ENCODE measurements at places on chromosomes 4 and X. TPM values are rescaled to one million over a fixed set of nuclear protein-coding genes. Genes with fewer than 3 reads are reported as not detected.

- DNase-seq = no peak
These were observed 17.1 kb upstream of the CD40LG start for GRCh38 chrX:136630881-136631280.

DNA sequence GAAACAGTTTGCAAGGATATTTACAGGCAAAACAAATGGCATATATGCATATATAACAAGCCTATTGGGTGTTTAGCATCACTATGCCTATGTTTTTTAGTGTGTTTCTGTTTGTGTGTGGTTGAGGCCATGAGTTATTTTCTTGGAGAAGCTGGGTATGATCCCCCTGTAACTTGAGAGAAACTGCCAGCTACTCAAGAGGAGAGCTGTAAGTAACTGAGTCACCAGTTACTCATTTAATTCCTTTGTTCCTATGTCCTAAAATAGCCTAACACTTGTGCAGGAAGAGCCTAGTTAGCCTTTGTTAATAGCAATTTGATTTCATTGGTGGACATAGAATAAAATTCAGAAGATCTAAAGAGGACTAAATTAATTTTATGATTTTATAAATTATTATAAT lies 79.1 kb downstream of the PWWP3B start:
- DNase-seq = no peak

DNA sequence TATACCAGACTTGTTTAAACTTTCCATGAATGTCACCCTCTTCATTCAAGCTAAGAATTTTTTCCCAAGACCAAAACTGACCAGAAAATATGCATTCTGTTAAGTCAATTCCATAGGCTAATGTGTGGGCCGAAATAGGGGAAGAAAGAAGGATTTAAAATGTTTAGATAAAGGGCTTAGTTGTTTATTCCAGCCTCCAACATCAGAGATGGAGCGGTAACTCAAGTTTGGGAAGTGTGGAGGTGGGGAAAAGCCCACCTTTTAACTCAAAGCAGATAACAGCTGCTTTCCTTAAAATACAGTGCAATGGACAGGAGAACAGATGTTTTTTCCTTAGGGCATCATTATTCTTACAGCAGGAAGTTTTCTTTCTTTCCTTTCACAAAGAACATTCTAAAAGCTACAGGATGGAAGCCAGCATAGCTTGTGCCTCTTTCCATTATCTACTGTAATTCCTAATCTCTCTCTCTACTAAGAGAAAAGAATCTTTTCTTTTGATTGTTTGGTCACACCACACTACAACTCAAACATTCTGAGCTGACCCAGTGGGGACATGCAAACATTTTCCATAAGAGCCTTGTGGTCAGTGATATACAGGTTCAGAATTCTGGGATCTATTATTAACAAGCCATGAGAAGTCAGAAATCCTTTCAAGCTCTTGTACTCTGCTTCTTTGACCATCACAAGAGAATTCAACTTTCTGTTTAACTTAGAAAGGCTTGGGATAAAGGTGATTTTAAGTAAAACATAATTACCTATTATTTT lies 101.6 kb downstream of the PDE5A start:
- DNase-seq = no peak

PAK3 gene
- total RNA-seq = 0.35 TPM

HSFX4 gene
- total RNA-seq = not detected
